WTC11 (cell line): ENCODE measurements at places on chromosomes 1 and 21.

DNA sequence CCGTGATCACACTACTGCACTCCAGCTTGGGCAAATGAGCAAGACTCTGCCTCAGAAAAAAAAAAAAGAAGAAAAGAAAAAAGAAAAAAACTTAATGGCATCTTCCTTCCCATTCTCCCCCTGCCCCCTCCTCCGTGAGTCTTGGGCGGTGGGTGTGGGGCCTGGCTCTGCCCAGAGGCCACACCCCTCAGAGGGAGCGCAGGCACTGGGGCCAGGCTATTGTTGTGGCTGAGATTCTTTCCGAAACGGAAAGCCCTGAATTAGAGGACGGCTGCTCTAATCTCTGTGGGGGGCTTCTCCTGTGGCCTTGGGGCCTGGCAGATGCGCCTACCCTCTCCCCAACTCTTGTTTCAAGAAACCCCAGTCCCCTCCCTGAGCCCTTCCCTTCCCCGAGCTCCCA lies 4.1 kb upstream of the FAM110D start:
- DNase-seq: peak; percentile 80

- no peak for DNase-seq
These were observed 132.9 kb downstream of the COQ8A start for GRCh38 chr1:227072991-227073390.

GRCh38 chr1:36369061-36369861 lies 16.5 kb downstream of the STK40 start:
- DNase-seq: peak; percentile 92

- no peak for DNase-seq
These were observed 47.2 kb downstream of the TBX15 start for GRCh38 chr1:118940957-118941356.

DNA sequence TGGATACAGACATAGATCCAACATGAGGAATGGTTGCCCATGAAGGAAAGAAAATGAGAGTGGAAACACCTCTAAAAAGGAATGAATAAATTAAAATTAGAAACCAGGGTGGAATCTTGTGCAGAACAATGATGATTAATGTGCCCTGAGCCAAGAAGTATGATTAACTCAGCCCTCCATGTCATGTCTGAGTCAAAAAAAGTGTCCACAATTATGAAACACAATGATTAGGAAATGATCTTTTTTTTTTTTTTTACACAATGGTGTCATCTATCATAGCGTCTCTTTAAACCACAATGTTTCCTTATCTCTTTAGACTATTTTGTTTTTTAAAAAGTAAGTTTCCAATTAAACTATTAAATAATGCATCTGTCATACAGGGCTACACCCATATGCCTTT lies 78.9 kb upstream of the RAB4A start:
- no peak for DNase-seq

GRCh38 chr1:53959664-53960250 lies 13.6 kb downstream of the LRRC42 start:
- DNase-seq: no peak

GRCh38 chr1:36728051-36728450 lies 245.3 kb upstream of the CSF3R start:
- no peak for DNase-seq

DNA sequence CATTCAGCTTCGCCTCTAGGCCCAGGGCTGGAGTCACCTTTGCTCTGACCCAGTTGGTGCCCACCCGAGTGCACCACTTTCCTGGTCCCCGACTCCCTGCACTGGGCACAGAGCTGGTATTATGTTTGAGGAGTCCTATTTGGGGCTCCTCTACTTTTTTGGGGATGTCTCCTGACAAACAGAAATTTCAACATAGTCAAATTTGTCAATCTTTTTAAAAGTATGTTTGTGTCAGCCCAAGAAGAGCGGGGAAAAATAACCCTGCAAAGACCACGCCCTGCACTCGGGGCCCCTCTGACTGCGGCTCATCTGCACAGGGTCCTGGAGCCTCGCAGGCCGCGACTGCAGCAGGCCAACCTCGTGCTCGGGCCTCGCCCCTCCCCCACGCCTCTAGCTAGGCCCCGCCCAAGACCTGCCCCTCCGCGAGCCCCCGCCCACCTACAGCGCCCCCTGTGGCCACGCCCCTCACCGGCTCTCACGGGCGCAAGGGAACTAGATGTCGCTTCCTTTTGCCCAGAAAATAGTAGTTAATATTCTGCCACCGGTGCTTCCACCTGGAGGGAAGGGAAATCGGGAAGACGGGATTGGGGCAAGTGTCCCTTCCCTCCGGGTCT lies 11.4 kb downstream of the FAM229A start:
- DNase-seq: peak; percentile 84

- no peak for DNase-seq
These were observed 44.9 kb upstream of the NTPCR start for GRCh38 chr1:232905331-232906034.

GRCh38 chr1:37865348-37866120 lies 6.1 kb upstream of the MTF1 start:
- DNase-seq: no peak

GRCh38 chr1:209425959-209426358 lies 157.6 kb upstream of the CAMK1G start:
- DNase-seq: no peak

DNA sequence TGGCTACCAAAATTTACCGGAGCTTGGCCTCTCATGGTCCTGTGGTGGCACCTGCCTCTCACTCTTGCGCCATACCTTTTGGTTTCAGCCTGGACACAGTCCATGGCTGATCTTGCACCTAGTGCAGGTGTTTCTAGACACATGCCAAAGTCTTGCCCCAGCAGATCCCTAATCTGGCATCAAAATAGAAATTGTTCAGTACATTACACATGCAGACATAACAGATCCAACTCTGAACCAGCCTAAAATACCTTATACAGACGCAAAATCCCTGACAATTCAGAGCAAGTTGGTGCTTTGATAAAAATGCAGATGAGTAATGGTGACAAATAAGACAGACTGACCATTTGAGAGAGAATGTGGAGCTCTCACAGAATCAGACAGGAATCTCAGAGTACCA lies 44.1 kb downstream of the NGF start:
- no peak for DNase-seq

DNA sequence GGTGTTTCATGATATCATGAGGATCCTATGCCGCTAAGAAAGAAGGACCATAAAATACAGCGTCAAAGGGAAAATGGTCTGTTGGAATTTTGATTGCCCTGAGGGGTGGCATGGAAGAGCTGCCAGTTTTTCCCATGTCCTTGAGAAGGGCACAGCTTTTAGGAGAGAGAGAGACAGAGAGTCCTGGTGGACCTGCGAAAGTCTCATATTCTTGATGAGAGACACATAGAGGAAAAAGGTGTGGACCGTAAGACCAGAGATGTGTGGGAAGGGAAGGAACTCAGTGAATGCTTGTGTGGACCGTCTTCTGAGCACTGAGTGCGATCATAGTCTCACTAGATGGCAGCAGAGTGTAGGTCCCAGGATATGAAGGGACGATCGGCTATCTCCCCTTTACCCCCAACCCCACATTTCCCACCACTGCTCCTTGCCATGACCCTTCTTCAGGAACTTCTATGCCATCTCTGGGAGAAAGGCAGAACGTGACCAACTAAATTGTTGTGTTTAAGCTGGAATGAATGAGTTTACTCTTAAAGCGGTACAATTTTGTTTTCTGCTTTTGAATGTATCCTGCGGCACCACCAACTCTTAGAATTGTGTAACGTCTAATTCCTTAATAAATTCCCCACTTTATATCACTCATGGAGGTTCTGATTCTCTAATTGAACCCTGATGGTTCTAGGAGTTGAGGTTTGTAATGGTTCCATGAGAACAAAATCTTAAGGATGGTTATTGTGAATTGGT lies 117.7 kb downstream of the CTH start:
- peak; percentile 53 for DNase-seq

- no peak for DNase-seq
These were observed 63.9 kb downstream of the TRIM11 start for GRCh38 chr1:228342627-228343190.

DNA sequence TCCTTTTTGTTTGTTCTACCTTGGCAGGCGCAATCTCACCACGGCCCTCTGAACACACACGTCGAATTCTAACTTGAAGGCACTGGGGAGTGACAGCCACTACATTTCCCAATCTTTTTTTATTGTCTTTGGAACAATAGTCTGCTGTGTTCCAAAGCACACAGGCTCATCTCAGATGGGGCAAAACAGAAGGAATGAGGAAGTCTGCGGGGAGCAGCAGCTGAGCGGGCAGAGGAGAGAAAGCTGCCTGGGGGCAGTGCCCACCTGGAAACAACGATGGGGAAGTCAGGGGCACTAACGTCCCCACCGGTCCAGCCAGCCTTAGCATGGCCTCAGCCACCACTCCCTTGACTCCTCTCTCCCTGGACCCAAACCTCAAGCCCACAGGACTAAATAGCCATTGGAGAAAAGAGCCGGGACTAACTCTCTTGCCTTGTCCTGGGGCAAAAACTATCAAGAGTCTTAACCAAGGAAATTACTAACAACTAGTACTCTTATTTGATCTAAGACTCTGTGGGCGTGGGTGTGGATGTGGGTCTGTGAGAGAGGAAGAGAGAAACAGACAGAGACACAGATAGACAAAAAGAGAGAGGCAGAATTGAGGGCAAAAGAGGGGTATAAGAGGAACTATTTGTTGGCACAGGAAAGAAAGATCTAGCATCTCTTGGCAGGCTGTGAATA lies 34.2 kb downstream of the SYF2 start:
- DNase-seq: no peak
